Activated CD4-positive, alpha-beta T cell treated with anti-CD3 and anti-CD28 coated beads for 4 hours (primary cell): ENCODE measurements at places on chromosomes 2 and 18.

DNA sequence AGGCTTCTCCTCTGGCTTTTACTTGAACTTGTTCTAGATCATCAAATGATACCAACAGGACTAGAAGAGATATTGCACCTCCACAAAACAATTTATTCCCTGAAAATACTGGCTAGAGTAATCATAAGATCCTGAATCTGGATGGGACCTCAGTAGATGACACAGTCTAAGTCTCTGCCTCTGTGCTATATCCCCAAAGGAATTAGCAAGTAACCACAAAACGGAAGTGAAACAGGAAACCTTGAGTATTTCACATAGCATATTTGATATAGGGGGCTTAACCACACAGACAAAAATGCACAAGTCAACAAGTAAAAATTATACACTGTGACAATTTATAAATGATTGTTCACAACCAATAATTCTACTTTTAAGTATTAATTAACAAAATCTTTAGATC is 456.9 kb upstream of the TNP1 start:
- DNase-seq: no peak

DNA sequence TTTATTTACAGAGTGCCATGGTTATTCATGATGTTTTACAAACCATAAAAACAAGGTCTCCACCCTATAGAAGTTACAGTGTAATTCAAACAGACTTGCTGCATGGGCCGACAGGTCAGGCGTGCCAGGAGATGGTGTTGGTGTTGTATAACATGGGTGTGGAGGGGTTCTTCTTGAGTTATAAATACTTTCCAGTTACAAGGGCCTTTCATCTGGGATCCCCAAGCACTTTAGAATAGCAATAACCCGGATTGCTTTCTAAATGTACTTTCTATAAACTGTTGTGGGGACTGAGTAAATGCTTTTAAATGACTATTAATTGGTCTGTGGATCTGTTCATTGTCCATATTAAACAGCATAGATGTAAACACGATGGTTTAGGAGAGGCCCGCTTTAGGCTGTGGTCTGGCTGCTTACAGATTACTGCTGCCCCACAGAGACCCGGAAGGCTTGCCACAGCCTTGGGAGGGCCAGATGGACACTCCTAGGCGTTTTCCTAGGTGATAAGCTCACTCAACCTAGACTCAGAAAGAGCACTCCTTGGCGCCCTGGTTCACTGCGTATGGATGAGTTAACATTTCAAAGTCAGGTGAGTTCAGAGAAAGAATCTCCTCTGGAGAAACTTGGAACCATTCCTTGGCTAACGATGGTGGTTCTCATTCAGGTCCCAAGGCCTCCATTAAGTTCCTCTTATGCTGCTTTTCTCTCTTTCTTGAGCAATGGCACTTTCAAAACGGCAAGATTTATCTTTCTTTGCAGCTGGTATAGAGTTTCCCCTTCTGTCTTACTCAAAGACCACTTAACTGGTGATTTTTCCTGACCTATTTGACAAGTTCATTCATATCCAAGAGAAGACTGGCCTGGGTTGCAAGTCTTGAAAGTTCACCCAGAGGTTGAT is 3.6 kb upstream of the KIAA2012 start:
- no peak for DNase-seq

- DNase-seq: no peak
Observed at GRCh38 chr2:5978131-5978751, 286.1 kb downstream of the SOX11 start.

DNA sequence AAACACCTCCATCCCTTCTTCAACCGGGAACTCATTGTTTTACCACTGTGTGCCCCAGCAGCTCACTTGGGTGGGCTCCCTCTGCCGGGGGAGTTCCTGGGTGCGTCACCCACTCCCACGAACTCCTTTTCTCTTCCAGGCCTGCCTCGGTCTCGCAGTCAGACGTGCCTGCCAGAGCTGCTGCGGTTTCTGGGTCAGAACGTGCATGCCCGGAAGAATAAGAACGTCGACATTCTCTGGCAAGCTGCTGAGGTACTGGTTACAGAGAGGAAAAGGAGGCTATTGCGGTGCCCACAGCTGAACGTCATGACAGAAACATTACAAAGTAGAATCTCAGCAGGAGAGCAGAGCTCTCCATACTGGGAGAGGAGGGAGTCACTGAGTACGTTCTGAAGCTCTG is 35.6 kb downstream of the COA5 start:
- no peak for DNase-seq

- no peak for DNase-seq
Observed at GRCh38 chr2:143297182-143297581, 168.0 kb downstream of the ARHGAP15 start.

DNA sequence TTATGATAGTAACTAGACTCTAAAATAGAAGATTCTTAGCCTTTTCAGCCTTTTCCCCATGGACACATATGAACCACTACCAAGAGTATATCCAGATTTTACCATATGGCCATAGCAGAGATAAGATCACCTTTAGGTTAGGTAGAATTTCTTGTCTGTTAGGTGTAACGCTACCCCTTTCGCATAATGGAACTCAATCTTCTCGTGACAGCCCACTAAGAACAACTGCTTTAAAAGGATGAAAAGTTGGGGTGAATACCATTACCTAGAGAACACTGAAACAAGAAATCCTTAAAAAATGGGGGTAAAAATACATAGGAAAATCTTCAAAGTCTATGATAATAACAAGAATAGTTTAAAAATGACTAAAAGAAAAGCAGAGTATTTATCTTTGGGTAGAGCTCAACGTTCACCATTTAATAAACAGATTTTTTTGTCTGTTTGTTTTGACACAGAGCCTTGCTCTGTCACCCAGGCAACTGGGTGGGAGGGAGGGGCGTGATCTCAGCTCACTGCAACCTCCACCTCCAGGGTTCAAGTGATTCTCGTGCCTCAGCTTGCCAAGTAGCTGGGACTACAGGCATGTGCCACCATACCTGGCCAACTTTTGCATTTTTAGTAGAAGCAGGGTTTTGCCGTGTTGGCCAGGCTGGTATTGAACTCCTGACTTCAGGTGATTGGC is 67.2 kb downstream of the VIL1 start:
- no peak for DNase-seq

- no peak for DNase-seq
Observed at GRCh38 chr2:20381457-20381856, 30.8 kb upstream of the PUM2 start.

DNA sequence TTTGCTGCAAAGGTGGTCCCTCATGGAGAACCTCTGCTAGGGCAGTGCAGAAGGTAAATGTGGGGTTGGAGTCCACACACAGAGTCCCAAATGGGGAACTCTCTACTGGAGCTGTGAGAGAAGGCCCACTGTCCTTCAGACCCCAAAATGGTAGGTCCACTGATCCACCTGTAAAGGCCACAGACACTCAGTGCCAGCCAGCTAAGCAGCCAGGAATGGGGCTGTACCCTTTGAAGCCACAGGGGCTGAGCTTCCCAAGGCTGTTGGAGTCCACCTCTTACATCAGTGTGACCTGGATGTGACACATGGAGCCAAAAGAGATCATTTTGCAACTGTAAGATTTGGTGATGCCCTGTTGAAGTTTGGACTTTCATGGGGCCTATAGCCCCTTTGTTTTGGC is 252.4 kb upstream of the GULP1 start:
- no peak for DNase-seq

- DNase-seq: no peak
Observed at GRCh38 chr18:63477200-63477599, 442 bp downstream of the SERPINB5 start.

DNA sequence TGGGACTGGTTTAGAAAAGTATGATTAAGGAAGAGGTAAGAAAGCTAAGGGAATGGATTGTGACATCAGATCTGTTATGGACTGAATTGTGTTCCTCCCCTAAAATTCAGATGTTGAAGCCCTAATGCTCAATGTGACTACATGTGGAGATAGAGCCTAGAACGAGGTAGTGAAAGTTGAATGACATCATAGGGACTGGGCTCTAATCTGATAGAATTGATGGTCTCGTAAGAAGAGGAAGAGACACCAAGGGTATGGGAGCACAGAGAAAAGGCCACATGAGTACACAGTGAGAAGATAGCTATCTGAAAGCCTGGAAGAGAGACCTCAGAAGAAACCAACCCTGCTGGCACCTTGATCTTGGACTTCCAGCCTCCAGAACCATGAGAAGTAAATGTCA is 178.3 kb downstream of the TRIB2 start:
- no peak for DNase-seq

GRCh38 chr2:239932881-239933735 is 92.0 kb downstream of the NDUFA10 start:
- DNase-seq: no peak

- no peak for DNase-seq
Observed at GRCh38 chr2:37110306-37111212, 26.2 kb downstream of the GPATCH11 start.

DNA sequence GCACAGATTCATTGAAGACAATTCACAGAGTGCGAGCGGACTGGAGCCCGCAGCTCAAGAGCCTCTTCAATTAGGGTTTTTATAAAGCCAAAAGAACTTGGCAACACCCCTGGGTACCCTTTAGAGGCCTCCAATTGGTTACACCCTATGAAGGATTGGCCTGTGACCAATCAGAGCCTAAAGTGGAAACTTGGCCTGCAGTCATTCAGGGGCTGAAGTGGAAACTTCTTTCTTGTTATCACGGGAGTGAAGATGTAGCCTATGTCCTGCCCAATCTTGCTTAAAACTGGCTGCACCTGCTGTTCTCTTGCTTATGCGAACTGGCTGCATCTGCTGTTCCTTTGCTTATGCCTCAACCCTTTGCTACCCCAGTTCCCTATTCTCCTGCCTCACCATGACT is 1.8 kb upstream of the HJURP start:
- no peak for DNase-seq

DNA sequence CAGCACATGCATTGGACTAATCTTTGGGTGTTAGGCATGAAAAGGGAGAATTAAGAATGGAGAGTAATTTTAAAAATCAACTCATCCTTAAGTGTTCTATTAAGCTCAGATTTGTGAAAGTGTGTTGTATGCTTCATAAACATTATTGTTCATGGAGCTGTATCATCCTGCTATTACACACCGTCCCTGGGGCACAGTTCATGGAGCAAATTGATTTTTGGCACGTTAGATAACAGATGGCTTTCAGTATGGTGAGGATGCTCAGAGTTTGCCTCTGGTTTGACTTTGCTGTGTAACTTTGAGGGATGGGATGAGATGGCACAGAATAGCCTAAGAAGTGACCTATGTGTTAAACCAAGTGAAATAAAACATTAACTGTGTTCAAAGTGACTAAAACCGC is 97.1 kb downstream of the MGAT5 start:
- DNase-seq: no peak

DNA sequence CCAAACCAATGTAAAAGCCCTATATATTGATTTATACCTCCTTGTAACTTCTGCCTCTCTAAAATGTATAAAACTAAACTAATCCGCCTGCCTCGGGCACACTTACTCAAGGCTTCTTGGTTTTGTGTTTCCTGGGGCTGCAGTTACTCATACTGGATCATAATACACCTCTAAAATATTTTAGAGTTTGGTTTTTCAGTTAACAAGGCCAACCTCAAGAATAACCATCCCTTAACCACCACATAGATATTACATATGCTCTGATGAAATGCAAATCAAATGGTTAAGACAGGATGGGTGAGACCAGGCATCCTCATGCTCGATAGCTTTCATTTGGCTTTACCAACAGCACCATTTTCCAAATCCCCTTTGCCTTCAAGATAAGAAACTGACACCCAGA is 46.4 kb downstream of the UXS1 start:
- DNase-seq: no peak

DNA sequence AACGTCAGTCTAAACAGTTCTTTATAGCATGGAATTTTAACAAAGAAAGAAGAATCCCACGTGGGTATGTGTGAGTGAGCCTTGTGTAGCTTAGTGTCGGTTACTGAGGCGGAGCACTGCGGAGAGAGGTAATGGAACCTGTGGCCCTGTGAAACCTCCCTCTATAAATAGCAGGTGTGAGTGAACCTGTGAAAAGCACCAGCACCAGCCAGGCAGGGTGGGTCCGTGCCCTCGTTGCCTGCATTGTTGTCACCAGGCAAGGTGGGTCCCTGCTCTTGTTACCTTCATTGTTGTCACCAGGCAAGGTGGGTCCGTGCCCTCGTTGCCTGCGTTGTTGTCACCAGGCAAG is 4.7 kb downstream of the CTDP1 start:
- DNase-seq: no peak

- DNase-seq: no peak
Observed at GRCh38 chr2:191250986-191251385, 5.8 kb downstream of the MYO1B start.

DNA sequence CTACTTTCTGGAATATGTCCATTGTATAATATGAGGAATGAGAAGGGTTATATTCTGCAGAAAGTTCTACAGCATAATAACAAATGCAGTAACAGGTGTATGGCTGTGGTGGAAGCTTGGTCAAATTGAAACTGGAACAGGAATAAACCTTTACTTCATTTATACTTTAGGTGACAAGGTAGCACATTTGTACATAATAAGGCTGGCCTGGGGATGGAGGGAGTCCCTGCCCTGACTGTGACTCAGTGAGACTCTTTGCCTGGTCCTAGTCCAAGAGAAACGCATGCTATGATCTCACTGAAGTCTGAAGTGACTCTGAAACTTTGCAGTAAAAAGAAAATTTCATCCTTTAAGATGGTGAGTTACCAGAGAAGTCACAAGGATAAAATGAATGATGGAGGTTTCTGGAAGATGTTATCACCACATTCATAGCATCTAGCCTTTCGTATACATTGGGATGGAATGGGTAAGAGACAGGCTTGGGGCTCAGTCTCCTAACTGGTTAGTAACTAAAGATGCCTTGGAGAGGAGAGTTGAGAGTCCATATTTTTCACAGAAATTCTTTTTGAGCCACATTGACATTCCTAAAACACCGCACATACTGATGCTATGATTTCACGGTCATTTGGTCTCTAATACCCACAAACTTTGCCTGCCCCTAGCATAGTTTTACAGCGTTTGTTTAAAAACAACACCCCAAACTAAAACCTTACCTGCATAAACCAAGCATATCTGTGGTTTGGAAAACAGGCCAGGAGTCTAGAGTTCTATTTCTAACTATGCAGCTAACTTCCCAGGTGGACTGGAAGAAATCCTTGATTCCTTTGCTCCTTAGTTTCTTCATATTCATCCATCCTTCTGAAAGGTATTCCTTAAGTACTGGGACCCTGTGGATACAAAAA is 42.4 kb upstream of the NABP1 start:
- DNase-seq: no peak

- no peak for DNase-seq
Observed at GRCh38 chr2:42115588-42115987, 53.6 kb upstream of the EML4 start.
